ENCODE measurements at places on chromosomes 11 and 22.

DNA sequence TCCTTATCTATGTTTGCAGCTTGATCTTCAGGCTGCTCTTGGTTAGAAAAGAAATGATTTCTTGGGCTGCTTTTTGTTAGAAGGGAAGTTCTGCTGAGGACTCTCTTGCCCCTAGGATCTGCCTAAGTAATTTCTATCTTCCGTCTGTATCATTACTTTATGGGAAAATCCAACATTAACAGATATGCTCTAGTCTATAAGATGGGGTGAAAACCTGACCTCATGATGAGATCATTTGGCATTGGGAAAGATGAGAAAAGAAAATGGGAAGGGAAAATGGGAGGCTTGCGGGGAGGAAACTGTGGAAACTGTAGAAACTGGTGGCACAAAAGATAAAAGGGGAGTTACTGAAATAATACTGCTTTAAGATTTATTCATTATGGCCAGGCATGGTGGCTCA is 63.6 kb downstream of the FDX1 start:
- no peak for DNase-seq

- DNase-seq: no peak
Measured at GRCh38 chr11:111815489-111815888, 49.3 kb upstream of the PPP2R1B start.

GRCh38 chr11:79461144-79461543 is 20.3 kb upstream of the TENM4 start:
- DNase-seq: no peak

DNA sequence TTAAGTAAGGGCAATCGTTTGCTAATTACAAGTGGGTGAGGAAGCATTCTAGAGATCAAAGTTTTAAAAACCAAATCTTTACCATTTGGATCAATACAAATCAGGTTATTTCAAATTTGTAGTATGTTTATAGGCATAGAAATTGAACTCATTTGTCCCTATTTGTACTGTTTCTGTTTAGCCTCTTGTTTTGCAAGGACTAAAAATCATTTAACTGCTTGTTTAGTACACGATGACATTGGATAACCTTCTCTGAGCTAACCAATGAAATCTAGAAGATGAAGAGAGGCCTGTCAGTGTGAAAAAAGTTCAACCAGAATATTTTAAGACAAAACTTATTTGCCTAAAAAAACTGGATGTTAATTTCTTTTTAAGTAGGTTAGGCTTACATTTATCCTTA is 40.0 kb downstream of the ZC3H12C start:
- DNase-seq: no peak

DNA sequence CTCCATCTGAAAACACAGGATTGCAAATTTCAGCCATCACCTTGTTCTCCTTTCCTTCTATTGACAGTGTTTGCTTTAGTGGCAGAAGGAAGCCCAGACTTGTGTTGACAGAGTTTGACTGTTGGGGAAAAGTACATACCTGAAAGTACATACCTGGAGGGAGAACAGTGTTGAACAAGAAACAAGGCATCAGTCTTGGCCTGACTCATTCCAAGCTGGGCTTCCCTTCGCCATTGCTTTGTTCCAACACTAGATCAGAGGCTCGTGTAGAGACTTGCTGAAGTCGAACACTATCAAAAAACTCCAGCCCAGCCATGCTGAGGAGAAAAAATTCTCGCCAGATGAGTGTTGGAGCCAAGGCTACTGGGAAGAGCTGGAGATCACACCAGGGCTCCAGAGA is 133.4 kb downstream of the BBOX1 start:
- no peak for DNase-seq

DNA sequence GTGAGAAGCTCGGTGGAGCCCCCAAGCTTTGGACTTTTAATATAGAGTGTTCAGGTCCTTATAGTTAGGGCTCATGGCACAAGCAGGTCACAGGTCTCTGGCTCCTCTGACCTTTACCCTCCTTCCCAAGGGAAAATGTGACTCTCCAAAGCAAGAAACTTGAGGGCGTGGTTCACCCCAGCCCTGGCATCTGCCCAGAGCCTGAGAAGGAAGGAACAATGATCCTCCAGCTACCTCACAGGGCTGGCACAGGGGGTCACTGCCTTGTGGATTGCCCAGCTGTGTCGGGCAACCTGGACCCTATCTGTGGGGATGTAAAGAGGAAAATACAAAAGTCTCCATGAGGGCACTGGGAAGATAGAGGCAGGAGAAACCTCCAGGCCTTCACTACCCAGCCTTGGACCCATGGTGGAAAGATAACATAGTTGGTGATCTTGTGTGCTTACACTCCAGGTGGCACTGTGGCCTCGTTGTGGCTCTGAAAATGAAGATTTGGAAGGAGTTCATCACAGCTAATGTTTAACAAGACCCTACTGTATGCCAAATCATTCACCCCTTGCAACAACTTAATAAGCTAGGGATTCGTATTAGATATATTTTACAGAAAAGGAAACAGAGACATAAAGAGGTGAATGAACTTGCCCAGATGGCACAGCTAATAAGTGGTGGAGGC is 3.8 kb upstream of the ZNF195 start:
- no peak for DNase-seq

DNA sequence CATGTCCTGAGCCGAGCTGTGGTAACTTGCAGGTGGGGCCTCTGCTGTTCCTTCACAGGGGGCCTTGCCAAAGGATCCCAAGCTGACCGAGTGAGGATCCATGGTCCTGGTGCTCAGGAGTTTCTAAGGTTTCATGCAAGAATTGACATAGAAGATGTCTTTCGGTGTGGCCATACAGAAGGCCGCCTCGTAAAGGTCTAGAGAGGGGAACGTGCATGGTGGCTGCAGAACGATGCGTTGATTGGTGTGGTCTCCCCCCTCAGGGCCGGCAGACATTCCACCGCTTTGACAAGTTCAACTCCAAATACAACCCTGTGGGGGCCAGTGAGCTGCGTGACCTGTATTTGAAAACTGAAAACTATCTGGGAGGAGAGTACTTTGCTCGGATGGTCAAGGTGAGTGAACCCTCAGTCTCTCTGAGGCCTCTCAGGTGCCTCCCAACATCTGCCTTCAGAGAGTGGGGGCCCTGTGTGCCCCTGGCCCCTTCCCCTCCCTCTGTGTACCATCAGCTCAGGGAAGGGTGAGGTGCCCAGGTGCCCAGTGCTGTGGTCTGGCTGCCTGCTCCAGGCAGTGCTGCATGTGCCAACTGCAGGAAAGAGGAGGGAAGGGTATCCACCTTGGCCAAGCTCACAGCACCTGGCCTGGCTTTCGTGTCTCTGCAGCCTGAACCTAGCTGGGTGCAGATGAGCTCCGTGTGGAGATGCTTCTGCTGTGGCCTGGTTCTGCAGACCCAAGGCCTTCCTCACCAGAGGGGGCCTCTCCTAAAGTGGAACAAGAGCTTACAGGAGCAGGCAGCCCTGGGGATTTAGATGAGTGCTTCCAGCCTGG is 39.8 kb downstream of the AMPD3 start:
- DNase-seq: no peak

GRCh38 chr22:20965104-20965887 is 1.8 kb upstream of the AIFM3 start:
- DNase-seq: no peak

- DNase-seq: no peak
Measured at GRCh38 chr22:49208768-49209252, 618.9 kb downstream of the BRD1 start.

DNA sequence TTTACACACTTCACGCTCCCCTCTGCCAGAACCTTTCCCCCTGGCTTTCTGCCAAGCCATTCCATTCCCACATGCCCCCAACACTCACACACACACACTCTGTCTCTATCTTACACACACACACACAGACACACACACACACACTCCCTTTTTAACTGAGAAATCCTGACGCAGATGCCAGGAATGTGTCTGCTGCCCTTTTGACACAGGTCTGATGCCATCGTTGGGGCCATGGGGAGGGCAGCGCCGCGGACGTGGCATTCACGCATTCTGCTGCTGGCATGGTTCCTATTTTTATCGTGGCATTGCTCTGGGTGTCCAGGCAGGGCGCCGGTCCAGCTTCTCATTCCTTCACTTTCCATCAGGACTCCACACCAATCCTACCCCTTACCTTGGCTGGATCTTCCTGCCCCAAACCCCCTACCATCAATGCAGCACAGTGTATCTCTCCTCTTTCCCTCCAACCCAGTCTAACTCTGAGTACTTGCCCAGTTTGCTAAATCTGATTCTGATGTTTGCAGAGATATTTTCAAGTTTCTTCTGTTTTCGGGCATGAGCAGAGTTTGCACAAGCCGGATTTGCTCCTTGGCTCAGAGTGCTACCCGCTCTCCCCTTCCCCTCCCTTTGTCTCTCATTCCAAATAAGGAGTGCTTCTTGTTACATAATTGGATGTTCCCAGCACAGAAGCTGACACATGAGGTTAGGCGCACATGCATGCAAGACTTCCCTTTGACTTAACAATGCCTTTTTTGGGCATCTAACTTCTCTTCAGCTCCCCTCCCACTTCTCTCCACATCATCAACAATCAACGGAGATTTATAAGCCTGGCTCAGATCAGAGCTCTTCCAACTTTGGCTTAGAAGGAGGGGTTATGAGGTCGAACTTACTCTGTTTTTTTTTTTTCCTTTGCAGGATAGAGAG is 18.8 kb downstream of the SNX19 start:
- DNase-seq: no peak

DNA sequence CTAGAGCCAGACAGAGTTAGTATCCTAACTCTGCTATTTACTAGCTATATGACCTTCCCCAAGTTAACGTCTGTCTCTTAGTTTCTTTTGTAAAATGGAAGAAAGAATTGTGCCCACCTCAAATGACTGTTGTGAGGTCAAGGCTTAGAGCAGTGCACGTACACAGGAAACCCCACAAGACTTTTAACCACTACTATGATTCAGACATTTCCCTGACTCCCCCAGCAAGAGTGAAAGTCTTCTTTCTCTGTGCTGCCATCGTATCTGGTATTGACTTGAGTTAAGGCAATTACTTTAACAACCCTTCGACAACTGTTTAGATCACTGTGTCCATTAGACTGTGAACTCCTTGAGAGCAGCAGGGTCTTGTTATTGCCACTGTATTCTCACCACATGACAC is 2.6 kb upstream of the OR52W1 start:
- no peak for DNase-seq

DNA sequence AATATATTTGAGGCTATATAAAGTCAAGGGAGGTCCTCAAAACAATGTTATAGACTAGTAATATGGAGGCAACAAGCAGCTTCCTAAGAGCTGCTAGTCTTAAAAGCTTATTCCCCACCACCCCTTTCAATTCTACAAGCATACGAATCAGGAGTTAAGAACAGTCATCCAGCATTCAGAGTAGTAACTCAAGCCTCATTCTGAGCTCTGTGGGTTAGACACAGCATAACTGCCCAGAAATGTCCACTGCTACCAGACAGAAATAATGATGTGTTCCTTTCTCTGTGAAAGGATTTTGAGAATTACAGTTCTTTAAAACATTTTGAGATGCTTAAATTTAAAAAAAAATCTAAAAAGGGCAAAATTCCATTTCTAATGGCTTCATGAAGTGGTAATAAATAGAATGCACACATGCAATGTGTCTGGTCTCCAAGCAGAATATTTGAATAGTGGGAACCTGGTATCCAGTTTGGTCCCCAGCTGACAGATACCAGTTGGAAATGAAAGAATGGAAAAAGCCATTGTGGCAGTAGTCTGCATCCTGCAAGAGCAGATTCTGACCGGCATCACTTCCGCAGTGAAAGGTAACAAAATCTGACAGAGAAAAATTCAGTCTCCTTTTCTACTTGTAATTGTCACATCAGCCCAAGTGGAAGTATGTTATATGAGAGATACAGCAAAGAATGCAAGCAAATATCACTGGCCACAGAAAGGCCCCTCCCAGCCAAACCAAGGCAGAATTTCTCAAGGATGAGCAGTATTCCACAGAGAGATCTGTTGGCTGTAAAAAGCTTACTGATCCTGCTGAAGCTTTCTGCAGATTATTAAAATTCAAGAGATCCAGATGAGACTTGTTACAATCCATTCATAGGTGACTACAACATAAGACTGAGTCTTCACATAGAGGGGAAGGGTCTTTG is 310.8 kb upstream of the PITPNB start:
- DNase-seq: no peak

DNA sequence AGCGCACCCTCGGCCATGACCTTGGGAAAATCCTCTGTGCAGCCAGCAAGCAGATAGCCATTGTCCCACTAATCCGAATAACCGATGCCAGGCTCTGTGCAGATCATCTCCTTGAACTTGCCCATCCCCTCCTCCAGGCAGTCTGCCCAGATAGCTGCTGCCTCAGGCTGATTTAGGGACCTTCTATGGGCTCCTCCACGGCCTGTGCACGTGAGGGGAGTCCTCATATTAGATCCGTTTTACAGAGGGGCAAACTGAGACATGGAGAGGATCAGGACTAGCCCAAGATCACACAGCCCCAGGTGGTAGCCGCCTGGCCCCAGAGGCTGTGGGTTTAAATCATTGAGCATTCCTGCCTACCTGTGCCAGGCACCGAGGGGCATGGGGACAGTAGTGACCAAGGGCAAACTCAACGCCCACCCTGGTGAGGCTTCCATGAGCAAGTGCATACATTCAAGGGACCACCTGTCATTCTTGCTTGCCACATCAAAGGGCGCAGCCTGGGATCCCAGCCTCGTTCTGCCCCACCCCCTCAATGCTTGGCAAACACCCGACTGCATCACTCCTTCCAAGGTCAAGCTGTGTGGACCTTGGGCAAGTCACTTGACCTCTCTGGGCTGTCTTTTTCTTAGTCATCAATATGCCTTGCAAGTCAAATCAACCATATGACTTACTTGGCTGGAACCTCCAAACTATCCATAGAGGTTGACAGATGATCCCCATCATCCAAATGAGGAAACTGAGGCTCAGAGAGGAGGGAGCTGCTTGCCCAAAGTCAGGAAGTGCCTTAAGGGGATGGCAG is 131.6 kb downstream of the MN1 start:
- DNase-seq: no peak

- no peak for DNase-seq
Measured at GRCh38 chr11:107017104-107017432, 1.2 kb downstream of the GUCY1A2 start.

- no peak for DNase-seq
Measured at GRCh38 chr11:119481667-119482400, 58.9 kb upstream of the THY1 start.

DNA sequence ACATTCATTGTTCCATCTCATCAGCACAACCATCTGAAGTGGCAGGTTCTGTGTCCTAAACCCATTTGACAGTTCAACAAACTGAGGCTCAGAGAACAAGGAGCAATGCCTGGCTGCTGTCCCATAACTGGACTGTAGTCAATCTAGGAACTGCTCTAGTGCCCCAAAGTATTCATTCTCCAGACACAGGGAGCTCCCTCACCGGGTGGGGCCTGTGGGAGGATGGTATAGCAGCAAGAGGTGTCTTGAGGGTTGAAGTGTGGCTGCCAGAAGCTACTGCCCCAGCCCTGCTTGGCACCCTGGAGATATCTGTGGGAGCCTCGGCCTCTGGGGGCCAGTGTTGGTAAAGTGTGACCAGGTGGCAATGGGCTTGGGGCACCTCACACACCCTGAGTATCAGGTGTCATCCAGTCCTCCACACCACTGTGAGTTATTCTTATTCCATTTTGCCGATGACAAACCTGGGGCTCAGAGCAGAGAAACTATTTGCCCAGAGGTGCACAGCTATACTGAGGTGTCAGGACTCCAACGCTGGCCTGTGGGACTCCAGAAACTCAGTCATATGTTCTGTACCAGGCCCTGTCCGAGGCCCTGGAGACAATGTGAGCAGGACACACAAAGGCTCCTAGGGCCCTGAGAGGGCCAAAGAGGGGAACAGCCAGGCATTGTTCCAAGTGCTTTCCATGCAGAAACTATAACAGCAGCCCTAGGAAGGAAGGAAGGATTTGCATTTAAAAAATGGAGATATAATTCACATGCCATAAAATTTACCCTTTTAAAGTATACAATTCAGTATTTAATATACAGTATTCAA is 46.0 kb upstream of the KLHL35 start:
- DNase-seq: no peak

All from stimulated activated CD8-positive, alpha-beta memory T cell treated with anti-CD3 and anti-CD28 coated beads, Interleukin-2, amount 100 ng/mL, for 1 hour (primary cell).